ENCODE measurements at places on chromosomes 11 and 22.

DNA sequence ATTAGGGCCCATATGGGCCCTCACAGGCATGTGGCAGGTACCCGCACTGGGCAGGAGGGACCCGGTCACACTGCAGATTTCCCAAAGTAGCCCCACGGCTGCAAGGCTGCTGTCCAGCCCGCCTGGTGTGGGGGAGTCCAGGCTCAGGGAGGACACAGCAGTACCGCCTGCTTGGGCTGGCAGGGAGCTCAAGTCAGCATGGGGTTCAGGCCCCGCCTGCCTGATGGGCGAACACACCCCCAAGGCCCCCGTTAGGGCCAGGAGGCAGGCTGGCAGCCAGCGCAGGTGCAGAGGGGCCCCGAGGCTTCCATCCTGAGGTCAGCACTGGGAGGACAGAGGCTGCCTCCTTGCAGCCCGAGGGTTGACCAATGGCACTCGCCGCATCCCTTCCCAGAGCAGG, 5.5 kb downstream of the ZDHHC8 start:
- DNase-seq: no peak

DNA sequence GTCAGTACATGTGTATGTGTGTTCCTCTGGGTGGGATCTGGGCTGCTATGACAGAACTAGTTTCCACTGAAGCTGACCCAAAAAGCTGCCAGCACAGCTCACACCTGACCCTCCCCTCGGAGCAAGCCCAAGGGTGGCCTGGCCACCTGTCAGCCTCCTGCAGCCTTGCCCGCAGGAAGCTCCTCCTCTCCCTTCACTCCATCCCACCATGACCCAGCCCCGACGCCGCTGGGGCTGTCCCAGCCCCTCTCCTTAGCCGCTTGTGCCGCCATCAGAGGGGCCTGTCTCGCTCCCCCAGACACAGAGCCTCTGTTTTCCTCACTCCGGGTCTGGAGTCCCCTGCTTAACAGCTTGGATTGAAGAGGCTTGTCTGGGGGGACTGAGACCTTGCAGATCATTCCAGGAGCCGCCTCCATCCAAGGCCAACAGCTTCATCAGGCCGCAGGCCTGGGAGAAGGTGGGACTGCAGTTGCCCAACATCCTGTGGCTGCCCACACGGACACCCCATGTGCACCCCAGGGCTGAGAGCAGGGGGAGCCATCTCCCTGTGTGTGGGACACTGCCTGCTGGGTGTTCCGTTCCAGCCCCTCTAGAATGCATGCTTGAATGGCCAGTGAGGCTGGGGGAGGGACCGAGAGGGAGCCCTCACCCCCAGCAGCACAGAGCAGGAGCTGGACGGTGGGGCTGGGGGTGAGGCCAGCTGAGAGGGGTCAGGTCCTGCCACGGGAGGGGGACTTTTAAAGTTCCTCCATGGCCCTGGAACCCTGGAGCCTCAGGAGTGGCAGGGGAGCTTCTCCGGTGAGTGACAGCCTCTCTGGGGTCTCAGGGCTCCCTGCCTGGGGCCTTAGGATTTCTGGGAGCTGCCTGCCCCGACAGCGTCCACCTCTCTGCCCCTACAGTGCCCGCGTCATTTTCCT, 696 bp downstream of the MRGPRF start:
- no peak for DNase-seq

GRCh38 chr22:27809700-27810608, 8.4 kb upstream of the MN1 start:
- DNase-seq: no peak

DNA sequence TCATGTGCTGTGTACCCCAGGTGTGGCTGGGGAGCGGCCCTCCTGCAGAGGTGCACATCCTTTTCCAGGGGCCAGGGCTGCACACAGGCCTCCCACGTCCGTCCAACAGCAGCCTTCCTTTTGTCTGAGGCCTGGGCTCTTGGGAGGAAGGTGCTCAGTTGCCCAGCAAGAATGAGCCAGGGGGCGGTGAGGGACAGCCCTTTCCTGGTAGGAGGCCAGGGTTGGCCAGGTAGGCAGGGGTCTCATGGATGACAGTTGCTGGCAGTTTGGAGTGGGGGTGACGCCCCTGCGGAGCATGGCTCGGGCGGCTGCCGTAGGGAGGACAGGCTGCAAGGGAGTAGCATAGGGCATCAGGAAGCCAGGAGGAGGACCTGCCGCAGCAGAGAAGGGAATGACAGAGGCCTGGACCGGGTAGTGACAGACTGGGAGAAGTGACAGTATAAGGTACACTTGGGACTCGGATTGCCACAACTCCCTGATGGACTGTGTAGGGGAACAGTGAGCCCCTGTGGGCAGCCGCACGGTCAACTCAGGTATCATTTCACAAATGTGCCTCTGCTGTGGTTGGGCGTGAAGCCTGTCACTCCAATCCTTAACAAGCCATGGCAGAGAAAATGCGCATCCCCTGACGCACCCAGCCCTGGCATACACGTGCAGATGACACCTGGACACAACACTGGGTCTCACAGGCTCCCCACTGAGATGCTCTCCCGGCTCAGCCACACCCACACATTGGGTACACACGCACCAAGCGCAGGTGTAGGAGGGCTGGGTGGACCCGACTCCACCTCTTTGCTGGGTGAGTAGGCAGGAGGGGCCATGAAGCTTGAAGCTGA, 79.7 kb downstream of the DGCR2 start:
- no peak for DNase-seq

DNA sequence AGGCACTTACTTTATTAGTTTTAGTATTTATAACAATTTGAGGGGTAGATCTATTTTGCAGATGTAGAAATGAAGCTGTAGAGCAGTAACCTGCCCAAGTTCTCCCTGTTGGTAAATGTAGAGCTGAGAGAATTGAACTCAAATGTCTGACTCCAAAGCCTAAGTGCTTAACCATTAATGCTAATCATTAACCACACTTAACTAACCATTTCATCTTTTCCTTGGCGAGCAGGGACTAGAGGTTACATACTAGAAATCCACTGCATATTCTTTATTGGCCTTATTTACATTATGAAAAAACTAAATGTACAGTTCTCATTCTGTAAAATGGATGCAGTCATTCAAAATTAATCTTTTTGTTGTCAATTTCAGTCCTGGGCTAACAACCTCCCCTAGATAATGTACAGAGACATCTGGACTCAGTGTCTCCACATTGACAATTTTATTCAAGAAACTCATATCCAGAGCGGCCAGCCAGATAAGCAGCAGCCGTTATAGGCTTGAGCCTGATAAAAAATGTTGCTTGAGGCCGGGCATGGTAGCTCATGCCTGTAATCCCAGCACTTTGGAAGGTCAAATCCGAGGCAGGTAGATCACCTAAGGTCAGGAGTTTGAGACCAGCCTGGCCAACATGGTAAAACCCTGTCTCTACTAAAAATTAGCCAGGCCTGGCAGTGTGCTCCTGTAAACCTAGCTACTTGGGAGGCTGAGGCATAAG, 76.7 kb upstream of the PICALM start:
- no peak for DNase-seq

DNA sequence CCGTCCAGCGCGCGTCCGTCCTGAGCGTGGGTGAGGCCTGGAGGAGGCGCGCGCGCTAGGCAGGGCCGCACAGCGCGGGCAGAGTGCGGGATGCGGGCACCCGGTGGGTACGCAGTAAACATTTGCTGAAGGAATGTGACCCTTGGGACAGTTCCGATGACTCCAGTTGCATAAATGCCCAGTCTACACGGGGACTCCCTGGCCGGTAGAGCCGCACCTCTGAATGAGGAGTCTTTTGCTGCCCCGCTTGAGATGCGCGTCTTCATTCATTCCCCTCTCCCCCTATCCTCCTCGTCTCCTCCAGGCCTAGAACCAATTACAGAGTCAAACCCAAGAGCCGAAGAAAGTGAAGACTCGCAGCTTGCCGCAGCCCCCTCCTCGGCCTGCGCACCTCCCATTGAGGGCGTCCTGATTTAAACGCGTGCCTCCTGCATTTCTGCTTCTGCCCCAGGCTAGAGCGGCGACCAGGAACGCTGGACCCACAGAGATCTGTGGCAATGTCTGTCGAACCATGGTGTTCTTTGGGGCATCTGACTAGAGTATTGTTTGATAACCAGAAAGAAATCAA, 729 bp upstream of the CHKB start:
- DNase-seq: no peak

DNA sequence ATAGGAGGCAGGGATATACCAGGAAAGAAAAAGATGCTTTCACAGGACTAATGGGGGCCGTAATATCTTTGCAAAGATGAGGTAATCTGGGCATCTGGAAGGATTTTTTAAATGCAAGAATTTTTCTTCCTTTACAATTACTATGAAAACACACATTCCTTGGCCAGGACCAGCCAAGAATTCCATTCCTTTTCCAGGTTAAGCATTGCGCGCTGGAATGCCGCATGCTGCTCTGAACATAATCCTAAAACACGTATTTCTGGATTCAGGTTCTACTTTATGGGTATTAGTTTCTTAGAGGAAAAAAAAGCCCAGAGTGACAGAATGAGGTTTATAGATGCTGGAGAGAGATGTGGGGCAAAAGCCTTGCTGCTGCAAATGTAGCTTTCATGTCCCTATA, 99.4 kb upstream of the SORL1-AS1 start:
- DNase-seq: no peak

DNA sequence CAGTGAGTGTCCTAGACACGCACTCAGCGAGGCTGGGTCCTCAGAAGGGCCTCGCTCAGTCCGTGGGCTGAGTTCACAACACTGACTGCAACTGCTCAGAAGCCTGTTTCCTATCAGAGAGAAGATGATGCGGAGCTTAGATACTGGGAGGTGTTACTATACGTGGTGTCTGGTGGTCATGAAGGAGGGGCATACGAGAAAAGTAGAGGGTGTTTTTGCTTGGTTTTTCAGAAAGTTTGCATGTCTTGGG, 9.5 kb upstream of the SERPIND1 start:
- no peak for DNase-seq

- no peak for DNase-seq
These were observed 1.8 kb upstream of the FAR1 start for GRCh38 chr11:13666708-13667107.

DNA sequence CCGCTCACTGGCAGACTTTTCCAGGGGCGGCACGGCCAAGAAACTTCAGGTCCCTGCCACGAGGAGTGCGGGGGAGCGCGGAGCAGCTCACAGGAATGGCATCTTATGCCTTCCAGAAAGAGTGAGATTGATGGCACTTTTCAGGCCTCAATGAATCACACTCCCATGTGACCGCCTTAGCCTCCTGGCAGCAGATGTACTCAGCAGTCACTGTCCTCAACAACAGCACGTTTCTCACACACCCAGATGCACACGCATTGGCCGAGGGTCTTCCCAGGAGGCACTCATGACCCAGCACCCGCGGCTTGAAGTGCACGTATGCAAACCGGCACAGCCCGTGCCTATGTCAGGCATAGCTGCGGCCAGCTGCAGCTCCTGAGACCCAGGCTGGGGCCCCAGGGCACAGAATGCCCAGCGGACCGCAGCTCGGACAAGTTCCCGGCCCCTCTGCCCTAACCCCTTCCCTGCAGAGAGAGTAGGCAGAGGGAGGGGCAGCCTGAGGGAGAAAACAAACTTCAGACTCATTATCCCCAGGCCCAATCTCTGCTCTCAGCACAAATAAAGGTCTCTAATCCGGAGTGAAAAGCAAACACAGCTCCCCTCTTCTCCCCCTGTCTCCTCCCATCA, 48.3 kb downstream of the RPUSD4 start:
- DNase-seq: no peak

DNA sequence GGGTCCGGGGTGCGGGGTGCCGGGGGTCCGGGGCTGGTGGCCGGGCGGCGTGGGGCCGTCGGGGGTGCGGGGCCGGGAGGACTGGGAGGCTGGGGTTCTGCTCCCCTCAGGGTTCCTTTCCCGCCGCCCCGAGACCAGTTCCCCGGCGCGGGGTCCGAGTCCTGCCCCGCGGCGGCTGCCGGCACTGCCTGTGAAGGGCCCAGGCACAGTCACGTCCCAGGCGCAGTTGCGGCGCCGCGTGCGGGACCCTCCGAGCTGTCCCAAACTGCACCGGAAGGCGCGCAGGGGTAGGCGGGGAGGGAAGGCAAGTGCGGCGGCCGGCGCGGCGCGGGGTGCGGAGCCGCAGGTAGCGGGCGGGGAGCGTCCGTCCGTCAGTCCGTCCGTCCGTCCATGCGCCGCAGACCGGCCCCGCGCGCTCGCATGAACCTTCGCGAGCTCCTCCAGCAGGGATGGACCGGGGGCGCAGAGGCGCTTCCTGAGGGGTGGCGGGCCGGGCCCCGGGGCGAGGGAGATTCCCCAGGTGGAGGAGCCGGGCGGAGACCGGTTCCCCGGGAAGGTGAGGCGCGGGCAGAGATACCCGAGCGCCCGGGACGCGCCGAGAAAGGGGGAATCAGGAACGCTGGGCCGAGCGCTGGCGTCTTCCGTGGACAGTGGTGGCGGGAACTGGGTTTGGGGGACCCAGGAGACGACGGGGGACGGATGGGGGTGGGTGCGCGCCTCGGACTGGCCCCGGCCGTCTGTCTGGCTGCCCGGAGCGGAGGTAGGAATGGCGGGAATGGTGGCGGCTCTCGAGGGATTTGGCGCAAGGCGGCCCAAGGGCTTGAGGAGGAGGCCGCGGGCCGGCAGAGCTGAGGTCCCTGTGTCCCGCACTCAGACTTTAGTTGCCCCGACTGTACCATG, 3.1 kb upstream of the ADORA2A start:
- DNase-seq: no peak

DNA sequence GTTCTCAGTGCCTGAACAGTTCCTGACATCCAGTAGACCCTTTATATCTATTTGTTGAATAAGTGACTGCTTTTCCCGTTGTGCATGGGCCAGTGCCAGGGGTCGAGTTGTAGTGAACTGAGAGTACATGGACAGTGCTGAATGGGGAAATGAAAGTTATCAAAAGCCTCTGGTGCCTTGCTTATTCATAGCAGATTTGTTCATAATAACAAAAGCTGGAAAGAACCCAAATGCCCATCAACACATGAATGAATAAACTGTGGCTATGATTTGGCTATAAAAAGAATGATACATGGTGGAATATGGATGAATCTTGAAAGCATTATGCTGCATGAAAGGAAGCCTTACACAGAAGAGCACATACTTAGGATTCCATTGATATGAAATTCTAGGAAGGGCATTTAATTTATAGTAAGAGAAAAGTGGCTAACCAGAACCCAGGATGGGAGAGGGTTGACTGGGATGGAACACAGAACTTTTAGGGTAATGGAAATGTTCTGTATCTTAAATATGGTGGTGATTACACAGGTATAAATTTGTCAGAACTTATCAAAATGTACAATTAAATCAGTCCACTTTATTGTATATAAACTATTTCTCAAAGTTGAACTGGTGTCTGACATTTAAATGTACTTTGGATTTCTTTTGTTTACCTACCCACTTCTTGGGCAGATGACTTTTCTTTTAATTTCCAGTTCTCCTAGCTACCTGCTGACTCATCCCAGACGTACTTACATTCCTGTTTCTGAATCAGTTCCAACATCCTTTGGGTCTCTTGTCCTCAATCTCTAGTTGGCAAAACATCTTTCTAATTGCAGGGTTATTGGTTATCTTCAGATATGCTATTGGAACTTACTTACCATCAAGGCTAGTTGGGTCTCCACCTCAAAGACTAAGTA, 42.8 kb downstream of the PACS1 start:
- DNase-seq: no peak

GRCh38 chr11:65434667-65435410, 12.2 kb downstream of the NEAT1 start:
- no peak for DNase-seq

GRCh38 chr22:47691152-47691895, 928.9 kb downstream of the TBC1D22A start:
- DNase-seq: no peak

Measured in GM13976 (cell line).